ENCODE measurements at places on chromosomes 7 and 10.

- DNase-seq: no peak
Observed at GRCh38 chr7:50908628-50909290, 126.1 kb upstream of the GRB10 start.

GRCh38 chr10:132065491-132066105, at the start of gene JAKMIP3:
Gene JAKMIP3 (plus strand): TSS chr10:132065946. CDS start chr10:132104809, 38,863 bp downstream.
- no peak for DNase-seq

- DNase-seq: no peak
Observed at GRCh38 chr10:118633786-118634185, 38.3 kb upstream of the PRLHR start.

- no peak for DNase-seq
Observed at GRCh38 chr7:84492098-84493034, 297.8 kb upstream of the SEMA3A start.

- no peak for DNase-seq
Observed at GRCh38 chr7:45258533-45259226, 101.1 kb downstream of the RAMP3 start.

DNA sequence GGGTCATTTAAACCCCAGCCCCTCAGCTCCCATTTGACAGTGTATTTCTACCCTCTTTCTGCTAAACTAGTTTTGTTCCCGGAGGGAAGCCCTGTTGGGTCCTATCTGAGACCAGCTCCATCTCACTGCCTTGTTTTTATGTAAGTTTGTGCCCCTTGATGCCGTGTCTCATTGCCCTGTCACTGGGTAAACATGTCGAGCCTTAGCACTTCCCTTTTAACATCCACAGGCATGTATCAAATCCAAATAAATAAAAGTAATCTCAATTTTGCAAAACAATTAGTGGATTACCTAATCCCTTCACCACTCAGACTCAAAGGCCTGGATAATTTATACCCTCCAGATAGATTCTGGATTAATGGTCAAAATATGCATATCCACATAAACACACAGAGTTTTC, 115.7 kb downstream of the CACNA2D1 start:
- DNase-seq: no peak

GRCh38 chr7:68839014-68839413, 759.3 kb upstream of the AUTS2 start:
- DNase-seq: no peak

DNA sequence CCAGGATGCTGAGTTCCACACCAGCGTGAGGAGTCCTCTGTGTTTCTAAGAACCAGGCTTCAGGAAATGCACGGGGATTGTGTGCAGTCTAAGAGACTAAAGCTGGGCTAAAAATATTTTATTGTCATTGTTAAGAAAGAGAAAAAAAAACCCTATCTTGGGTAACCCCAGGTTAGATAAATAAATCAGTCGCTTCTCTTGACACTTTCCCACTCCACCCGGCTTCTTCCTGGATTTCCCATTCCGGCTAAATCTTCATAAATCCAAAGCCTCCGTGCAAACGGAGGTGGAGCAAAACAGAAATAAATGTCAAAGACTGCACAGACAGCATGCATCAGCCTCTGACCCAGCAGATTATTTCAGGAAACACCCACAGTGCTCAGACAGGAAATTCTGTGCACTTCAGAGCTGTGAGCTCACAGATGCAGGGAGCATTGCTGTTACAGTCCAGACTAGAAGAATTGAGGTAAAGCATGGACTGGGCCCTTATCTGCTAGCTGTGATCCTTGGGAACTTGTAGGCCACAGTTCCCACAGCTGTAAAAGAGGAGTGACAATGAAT, 44.8 kb upstream of the GRID1 start:
- no peak for DNase-seq

- no peak for DNase-seq
Observed at GRCh38 chr7:105786520-105787470, 89.6 kb downstream of the ATXN7L1 start.

GRCh38 chr7:104254696-104255095, 46.9 kb upstream of the ORC5 start:
- no peak for DNase-seq

DNA sequence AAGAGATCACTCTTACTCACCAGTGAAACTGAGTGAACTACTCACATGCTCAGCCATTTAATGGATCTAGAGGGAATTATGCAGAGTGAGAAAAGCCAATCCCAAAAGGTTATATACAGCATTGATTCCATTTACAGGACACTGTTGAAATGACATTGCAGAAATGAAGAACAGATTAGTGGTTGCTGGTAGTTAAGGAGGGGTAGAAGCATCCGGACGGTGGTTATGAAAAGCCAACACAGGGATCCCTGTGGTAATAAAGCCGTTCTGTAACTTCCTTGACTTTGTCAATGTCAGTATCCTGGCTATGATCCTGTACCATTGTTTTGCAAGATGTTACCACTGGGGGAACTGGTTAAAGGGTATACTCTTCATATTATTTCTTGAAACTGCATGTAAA, 253.4 kb downstream of the USP6NL start:
- DNase-seq: no peak

DNA sequence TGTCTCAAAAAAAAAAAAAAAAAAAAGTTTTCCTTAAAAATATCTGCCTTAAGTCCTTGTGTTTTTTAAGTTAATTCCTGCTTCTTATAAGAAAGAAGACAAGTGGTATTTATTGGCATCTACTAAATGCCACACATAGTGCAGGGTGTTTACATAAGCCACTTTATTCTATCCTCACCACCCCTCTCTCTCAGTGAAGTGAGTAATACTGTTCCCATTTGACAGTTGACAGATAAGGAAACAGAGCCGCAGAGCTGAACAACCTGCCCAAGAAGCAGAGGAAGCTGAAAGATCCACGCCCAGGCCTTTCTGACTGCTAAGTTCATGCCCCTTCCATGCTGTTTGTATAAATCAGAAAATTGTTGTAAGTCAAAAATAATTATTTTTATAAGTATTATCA, 54.1 kb downstream of the ABLIM1 start:
- no peak for DNase-seq

DNA sequence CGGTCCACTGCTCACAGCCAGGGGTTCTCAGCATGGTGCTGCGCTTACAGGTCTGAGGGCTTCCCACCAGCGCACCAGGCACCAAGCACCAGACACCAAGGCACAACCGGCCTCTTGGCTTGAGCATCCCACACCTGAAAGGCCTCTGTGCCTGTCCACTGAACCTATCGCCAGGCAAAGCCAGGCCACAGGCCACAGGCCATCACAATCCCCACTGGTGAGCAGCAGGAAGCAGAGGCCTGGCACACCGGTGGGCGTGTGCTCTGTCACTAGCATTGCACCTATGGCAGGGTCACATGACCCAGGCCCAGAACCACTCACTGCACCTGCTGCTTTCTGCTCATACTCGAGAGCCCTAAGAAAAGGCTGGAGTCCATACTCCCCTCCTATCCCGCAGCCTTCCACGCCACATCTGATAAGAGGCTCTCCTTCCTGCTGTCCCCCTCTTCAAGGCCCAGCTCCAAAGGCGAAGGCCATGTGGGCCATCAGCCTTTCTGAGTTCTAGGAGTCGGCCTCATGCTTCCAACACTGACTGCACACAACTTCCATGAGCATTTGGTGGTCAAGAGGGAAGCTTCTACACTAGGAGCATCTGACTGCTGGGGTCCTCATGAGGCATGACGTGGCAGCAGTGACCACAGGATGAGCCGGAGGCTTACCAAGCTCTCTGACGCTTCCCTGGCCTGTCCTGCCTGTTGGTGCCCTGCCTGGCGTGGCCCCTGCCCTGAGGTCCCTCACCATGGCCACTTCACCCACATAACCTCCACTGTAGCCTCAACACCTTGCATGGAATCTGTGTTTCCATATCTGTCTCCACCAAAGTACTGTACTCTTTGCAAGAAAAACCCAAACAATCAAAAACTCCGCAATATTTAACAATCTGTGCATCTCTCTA, 166.3 kb downstream of the TNS3 start:
- DNase-seq: no peak

DNA sequence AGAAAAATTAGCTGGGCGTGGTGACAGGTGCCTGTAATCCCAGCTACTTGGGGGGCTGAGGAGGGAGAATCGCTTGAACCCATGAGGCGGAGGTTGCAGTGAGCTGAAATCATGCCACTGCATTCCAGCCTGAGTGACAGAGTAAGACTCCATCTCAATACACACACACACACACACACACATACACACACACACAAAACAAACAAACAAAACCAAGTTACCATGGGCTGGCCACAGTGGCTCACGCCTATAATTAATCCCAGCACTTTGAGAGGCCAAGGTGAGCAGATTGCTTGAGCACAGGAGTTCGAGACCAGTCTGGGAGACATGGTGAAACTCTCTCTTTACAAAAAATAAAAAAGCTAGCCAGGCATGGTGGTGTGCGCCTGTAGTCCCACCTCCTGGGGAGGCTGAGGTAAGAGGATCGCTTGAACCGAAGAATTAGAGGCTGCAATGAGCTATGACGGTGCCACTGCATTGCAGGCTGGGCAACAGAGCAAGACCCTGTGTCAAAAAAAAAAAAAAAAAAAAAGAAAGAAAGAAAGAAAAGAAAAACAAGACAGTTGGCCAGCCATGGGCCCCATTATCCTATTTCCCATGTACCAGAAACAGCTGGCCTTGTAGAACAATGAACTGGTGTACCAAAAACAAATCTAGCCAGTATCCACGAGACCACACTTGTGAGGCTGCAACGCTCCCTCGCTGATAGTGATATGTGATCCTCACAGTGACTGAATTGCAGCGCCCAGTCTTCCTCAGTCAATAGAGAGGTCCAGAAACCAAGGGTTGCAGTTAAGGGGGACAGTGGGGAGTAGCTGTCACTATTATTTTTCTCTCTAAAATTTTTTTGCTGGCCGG, 6.6 kb upstream of the AGFG2 start:
- DNase-seq: no peak

- no peak for DNase-seq
Observed at GRCh38 chr10:11772575-11773288, 30.6 kb downstream of the ECHDC3 start.

GRCh38 chr10:43599333-43599732, 6.9 kb upstream of the ZNF485 start:
- DNase-seq: no peak

DNA sequence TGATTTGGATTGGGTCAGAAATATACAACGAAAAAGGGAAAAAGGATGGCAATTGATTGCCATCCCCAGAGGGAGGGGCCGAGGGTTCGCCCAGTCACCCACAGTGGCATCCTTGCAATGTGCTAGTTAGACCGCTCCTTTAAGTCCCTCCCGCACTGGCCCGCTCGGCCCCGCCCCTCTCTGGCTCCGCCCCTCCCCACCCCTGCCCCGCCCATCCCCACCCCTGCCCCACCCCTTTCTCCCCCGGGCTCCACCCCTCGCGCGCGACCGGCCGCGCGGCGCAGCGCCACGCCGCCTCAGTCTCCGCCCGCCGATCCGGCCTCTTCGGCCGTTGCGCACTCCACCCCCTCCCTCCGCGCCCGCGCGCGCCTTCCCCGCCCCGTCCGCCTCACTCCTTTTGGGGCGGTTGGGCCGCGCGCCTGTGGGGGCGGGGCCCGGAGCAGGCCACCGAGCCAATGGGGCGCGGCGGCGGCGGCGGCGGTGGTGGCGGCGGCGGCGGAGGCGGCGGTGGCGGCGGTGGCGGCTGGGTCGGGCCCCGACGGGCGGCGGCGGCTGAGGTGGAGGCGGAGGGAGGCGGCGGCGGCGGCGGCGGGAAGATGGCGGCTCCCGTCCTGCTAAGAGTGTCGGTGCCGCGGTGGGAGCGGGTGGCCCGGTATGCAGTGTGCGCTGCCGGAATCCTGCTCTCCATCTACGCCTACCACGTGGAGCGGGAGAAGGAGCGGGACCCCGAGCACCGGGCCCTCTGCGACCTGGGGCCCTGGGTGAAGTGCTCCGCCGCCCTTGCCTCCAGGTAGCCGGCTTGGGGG, at the start of gene VKORC1L1:
Gene VKORC1L1, plus strand, starts transcription at position 299 of the 806 bp plus-strand sequence. Its CDS starts 298 bp downstream, at position 597.
- peak; percentile 33 for DNase-seq

- DNase-seq: no peak
Observed at GRCh38 chr7:111226800-111227199, 135.9 kb downstream of the LRRN3 start.

GRCh38 chr7:101618916-101619315, 10.2 kb downstream of the MYL10 start:
- no peak for DNase-seq

GRCh38 chr10:71771821-71772617, 1.3 kb downstream of the VSIR start:
- no peak for DNase-seq

GRCh38 chr7:98285157-98286092, 3.9 kb downstream of the BRI3 start:
- DNase-seq: no peak

GRCh38 chr10:6146013-6146785, 56.5 kb upstream of the PFKFB3 start:
- DNase-seq: no peak

- no peak for DNase-seq
Observed at GRCh38 chr7:37089972-37090371, 358.7 kb downstream of the ELMO1 start.

DNA sequence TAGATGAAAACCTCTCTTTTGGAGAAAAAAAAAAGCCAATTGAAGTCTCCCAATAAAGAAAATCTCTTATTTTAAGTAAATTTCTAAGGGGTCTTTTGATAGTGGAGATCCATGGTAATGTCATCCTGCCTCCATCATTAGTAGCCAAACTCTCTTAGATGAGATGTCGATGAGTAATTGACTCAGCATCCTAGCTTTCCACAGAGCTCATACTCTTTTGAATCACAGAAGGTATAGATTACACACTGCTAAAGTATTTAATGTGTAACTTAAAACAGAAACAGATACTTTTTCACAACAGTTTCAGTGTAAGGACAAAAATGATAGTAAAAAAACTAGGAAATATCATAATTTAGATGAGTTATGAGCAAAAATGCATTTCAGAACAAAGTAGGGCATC, 19.4 kb downstream of the MAGI2 start:
- no peak for DNase-seq

GRCh38 chr10:121078672-121079102, 227.5 kb downstream of the WDR11 start:
- no peak for DNase-seq

GRCh38 chr10:90858461-90858968, 676 bp upstream of the HTR7 start:
- no peak for DNase-seq

- DNase-seq: no peak
Observed at GRCh38 chr7:69677054-69677852, 79.0 kb downstream of the AUTS2 start.

DNA sequence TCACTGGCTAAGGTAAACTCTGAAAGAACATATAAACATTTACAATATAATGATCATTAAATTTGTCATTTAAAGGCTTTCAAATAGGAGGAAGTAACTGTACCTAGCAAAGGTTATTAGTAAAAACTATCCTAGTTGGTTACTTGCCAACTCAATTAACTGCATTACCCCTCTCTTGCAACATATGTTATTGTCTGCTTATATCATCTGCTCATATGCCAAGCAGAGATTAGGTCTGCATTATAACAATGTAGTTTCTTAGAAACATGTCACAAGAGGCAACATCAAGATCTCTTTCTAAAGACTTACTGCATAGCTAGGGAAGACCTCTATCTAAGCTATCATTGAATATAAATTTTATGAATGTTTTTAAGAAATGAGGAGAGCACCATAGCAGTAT, 132.5 kb downstream of the RELN start:
- no peak for DNase-seq
